ENCODE measurements at places on chromosomes 7 and 10. TPM values are rescaled to one million over a fixed set of nuclear protein-coding genes. Genes with fewer than 3 reads are reported as not detected.
A peak's percentile ranks its signal among the peaks of the same experiment; 100 is the strongest.

DNA sequence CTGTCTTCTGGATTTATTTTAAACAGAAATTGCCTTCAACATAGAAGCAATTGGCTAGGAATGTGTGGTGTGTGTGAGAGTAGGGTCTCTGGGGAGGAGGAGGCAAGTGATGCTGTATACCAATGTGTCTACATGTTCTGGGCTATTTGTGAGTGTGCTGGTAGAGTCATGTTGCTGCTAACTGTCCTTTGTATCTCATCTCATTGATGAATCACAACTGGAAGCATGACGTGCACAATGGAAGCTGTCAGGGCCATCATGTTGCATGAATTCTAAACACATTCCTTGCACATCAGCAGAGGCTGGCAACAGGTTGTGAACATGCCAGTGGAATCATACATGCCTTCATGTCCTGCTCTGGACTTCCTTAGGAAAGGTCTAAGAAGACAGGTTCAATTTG is 199.7 kb downstream of the BMPER start:
- H3K4me3 ChIP-seq, result no peak overlapping the region
- no peaks in the 10 kb centered on the region for H3K27me3 ChIP-seq
- H3K36me3 ChIP-seq, result no peaks in the 10 kb centered on the region
- DNase-seq, result no peak

The ADRA2A gene
- 19.1 TPM for total RNA-seq

The TMEM225B gene
- 0.68 TPM for total RNA-seq

DNA sequence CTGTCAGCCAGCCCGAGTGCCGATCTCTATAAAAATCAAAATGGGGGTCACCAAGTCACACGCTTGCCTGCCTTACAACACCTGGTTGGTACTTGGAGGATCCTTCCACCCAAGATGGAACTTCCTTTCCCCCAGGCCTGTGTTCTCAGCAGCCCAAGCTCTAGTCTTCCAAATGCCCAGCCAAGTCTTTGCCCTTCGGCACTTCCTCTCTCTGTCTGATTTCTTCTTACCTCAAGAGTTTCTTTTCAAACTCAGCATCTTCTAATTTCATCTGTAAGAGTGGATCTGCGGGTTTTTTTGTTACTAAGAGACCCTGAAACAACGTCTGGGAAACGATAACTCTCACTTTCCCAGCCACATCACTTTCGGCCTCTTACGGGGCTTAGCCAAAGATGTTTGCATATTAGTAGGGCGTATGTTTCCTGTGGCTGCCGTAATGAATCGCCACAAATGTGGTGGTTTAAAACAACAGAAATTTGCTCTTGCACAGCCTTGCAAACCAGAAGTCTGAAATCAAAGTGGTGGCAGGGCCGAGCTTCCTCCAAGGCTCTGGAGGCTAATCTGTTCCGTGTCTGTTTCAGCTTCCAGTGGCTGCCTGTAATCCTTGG is 219.9 kb downstream of the TCF7L2 start:
- no peaks in the 10 kb centered on the region for H3K27me3 ChIP-seq
- no peak for DNase-seq
- no peaks in the 10 kb centered on the region for H3K36me3 ChIP-seq
- no peak overlapping the region for H3K4me3 ChIP-seq

DNA sequence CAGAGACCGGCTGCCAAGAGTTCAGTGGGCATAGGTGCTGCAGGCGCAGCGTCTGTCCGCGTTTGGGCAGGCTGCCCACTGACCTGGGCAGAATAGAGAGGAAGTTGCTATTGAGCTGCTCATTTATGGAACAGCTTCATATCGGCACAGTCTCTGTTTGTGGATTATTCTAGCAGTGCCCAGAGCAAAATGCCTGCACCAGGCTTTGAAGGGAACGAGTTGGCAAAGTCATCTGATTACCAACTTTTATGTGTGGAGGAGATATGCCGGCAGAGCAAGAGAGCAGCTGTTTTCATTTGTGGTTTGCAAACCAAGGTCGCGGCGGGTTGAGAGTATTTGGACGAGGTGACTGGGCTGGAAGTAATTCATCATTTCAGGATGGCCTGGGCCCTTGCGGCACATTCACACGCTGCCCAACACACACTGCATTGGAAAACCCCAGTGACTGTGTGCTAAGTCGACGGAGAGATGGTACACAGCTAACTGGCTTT is 228.5 kb downstream of the TCERG1L start:
- no peaks in the 10 kb centered on the region for H3K36me3 ChIP-seq
- H3K4me1 ChIP-seq, result no peaks in the 10 kb centered on the region
- no peak for DNase-seq
- H3K4me3 ChIP-seq, result no peak overlapping the region
- H3K27me3 ChIP-seq, result no peaks in the 10 kb centered on the region
- H3K27ac ChIP-seq, result no peak overlapping the region

The FAM241B gene
- not detected for total RNA-seq

The GPR158 gene
- not detected for total RNA-seq

The ACTA2 gene
- total RNA-seq, result 1,827 TPM

DNA sequence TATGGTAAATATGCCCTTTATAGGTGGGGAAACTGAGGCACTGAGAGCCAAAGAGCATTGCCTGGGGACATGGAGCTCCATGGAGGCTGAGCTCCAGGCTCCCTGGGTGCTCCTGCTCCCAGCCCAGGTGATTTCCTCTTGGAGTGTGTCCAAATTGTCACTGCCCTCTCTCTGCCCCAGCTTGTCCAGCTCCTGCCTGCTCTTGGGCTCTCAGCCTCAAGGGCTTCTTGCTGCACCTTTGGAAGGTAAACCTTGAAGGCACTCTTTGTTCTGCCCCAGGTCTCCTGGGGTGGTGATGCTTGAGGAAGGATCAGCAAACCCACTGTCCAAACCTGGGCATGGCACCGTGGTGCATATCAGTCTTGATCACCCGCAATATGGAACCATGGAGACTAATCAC is 166.1 kb downstream of the RPS24 start:
- H3K27me3 ChIP-seq, result no peaks in the 10 kb centered on the region
- H3K27ac ChIP-seq, result no peak overlapping the region
- no peaks in the 10 kb centered on the region for H3K4me1 ChIP-seq
- H3K36me3 ChIP-seq, result no peaks in the 10 kb centered on the region
- no peak overlapping the region for H3K4me3 ChIP-seq

DNA sequence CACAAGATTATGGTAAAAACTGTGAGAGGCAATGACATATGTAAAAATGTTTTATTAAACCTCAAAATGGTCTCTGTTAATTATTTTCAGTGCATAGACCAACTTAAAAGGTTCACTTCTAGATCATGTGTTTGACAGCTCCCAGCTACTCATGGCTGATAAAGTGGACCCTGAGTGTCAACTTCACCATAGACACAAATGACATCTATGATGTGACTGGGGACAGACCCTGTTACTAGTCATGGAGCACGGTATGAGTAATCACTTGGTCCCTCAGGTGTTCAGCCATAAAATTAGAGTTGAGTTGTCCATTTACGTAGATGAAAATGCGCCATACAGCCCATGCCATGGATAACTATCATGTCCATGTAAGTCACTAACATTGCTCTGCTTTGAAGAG is 199.8 kb downstream of the ZNF365 start:
- H3K4me1 ChIP-seq, result no peaks in the 10 kb centered on the region
- no peak overlapping the region for H3K27ac ChIP-seq
- no peak for DNase-seq
- H3K4me3 ChIP-seq, result no peak overlapping the region
- no peaks in the 10 kb centered on the region for H3K36me3 ChIP-seq

- no peaks in the 10 kb centered on the region for H3K4me1 ChIP-seq
- H3K4me3 ChIP-seq, result no peak overlapping the region
- no peak for DNase-seq
- H3K27me3 ChIP-seq, result no peaks in the 10 kb centered on the region
Measured at GRCh38 chr7:115088893-115089292, 167.0 kb downstream of the MDFIC start.

DNA sequence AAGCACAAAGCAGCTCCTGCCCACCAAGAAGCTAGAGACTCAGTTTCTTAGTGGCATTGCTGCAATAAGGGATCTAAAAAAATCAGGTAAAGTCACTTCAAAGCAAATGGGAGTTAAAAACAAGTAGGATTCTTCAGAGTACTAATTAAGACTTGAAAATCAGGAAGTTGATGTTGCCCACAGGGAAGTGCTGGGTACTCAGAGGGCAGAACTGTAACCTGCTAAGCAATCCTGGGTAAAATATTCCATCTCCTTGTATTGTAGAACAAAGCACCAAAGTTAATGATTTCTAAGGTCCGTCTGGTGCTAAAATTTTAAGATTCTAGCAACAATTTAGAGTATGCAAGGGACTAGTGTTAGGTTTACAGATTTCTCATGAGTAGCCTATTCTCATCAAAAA is 8.3 kb downstream of the PEX1 start:
- no peaks in the 10 kb centered on the region for H3K4me1 ChIP-seq
- H3K27me3 ChIP-seq, result no peaks in the 10 kb centered on the region
- no peak for DNase-seq
- no peak overlapping the region for H3K4me3 ChIP-seq
- H3K36me3 ChIP-seq, result peaks cover 17% of the 10 kb centered on the region
- H3K27ac ChIP-seq, result no peak overlapping the region

GRCh38 chr7:19369806-19370205 is 224.6 kb upstream of the FERD3L start:
- no peak for DNase-seq
- no peaks in the 10 kb centered on the region for H3K4me1 ChIP-seq
- H3K27me3 ChIP-seq, result no peaks in the 10 kb centered on the region
- no peak overlapping the region for H3K4me3 ChIP-seq
- H3K36me3 ChIP-seq, result no peaks in the 10 kb centered on the region

DNA sequence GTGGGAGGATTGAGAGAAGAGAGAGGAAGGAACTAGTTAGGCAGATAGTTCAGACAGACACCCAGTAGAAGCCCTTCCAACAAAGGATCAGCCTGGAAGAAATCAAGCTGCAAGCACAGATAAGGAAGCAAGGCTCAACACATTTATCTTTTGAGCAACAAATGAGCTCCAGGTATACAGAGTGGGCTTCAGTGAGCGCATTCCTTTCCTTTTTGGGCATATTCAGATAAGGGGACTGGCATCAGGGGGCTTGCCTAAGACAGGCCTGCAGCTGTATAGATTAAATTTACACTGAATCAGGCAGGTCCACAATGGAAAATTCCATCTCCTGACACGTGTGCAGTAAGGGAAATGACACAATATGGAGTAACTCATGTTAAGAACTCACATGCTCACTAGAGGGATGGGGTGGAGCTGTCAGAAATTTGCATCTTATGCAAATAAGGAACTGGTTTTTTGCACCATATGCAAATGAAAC is 147.2 kb downstream of the AKR1D1 start:
- H3K4me3 ChIP-seq, result no peak overlapping the region
- H3K27me3 ChIP-seq, result no peaks in the 10 kb centered on the region
- no peak for DNase-seq
- H3K36me3 ChIP-seq, result no peaks in the 10 kb centered on the region

GRCh38 chr7:20786779-20787659 is at the start of gene SP8:
Gene SP8, minus strand, starts transcription at chr7:20786886. Its CDS starts 88 bp downstream, at chr7:20786798.
- H3K36me3 ChIP-seq, result no peaks in the 10 kb centered on the region
- H3K27ac ChIP-seq, result no peak within 1 kb of the TSS
- H3K4me3 ChIP-seq, result peak within 1 kb of the TSS; percentile 24
- peaks cover 100% of the 10 kb centered on the region for H3K27me3 ChIP-seq

The NKX1-2 gene
- not detected for total RNA-seq

DNA sequence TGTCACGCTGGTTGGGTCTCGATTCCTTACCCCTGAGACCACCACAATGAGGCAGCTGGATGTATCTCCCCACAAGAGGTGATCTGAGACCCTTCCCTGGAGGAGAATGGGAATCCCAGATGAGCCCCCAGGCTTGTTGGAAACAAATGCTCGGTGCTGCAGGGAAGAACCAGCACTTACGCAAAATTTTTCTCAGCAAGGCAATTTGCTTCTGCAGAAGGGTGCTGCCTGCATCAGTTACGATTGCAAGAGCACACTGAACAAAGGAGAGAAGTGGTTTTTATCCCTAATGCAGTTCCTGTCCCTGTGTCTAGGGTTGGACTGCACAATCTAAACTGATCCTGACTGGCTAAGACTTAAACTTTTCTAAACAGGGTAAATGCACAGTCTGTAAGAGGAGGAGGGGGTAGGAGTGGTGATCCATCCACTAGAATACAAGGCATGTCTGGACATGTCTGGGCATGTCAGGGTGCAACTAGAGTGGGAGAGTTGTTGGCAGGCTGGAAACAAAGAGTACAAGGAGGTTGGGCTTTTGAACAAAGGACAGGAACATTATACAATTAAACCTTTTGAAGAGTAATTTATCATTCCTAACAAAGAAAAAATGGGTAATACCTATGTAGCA is 114.9 kb upstream of the FAM3C start:
- DNase-seq, result no peak
- no peaks in the 10 kb centered on the region for H3K36me3 ChIP-seq
- no peak overlapping the region for H3K27ac ChIP-seq

GRCh38 chr7:85708221-85708620 is 521.4 kb upstream of the SEMA3D start:
- H3K27me3 ChIP-seq, result no peaks in the 10 kb centered on the region
- H3K4me1 ChIP-seq, result no peaks in the 10 kb centered on the region
- H3K36me3 ChIP-seq, result no peaks in the 10 kb centered on the region
- H3K4me3 ChIP-seq, result no peak overlapping the region

GRCh38 chr7:80781146-80781545 is 137.7 kb downstream of the SEMA3C start:
- no peaks in the 10 kb centered on the region for H3K36me3 ChIP-seq
- no peak overlapping the region for H3K4me3 ChIP-seq
- peaks cover 3% of the 10 kb centered on the region for H3K4me1 ChIP-seq
- no peak for DNase-seq

DNA sequence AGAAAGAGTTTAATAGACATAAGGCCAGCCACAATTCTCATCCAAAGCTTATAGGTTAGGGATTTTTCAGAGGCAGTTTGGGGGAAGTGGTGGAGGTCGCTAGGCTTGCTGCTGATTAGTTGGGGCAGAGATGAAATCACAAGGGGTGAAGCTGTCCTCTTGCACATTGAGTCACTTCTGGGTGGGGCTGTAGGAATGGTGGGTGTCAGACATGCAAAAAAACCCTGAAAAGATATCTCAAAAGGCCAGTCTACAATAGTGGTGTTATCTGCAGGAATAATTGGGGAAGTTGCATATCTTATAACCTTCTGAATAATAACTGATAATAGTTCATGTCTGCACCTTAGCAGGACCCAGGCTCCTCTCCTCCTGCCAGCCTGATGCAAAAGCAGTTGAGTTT is 2.1 kb downstream of the FAM24B start:
- H3K4me3 ChIP-seq, result no peak overlapping the region
- no peak overlapping the region for H3K27ac ChIP-seq
- no peaks in the 10 kb centered on the region for H3K36me3 ChIP-seq
